AG08395 (cell line): ENCODE measurements at places on chromosomes 11 and 22.

DNA sequence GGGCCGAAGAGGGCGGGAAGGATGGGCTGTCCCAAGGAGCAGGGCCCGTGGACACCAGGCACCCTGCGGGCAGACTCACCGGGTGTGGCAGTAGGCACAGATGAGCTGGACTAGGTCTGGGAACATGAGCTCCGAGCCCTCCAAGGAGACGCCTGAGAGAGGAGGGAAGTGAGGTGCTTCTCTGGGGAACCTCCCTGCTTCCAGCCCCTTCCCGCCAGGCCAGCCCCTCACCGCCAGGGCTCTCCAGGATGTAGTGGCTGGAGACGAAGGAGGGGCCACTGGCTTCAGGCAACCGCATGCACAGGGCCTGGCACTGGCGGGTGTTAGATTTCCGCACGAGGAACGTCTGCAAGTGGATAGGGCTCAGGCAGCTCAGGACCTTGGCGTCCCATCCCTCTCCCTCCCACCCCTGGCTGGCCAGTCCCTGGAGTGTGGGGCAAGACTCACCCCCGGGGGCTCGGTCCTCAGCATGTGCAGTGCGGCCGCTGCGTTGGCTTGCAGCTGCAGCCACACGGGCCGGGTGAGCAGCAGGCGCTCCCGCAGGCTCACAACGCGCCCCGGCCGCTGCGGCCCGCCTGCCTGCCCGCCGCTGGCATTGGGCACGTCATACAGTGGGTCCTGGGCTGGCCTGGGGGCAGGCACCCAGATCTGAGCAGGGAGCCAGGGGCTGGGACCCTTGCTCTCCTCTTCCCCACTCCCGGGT lies 552 bp downstream of the RIN1 start:
- peak; percentile 44 for DNase-seq

DNA sequence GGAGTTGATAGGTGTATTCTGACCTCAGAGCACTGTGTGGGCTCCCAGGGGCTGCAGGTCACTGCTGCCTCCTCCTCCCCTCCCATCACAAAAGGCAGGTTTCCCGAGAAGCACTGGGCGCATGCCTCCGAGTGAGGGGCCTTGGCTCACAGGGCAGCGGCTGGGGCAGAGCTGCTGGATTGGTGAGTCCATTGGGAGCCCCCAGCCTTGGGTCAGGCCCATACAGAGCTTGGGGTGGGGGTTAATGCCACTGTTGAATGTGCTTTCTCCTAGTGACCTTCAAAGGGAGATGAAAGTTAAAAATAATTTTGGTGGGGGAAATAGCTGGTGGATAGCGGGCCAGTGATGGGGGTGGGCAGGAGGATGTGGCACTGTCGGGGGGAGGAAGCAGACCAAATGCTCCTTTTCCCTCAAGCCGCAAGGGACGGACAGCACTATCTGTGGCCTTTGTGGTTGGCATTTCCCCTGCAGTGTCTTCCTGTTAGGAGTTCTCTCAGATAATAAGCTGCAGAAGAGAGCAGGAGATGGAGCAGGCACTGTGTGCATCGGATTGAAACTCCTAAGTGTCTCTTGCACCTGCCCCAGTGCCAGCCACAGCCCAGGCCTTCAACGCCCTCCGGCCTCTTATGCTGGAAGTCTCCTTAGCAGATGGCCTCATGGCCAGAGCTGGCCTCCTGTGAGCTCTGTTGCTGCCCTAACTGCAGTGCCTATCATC lies 3.2 kb downstream of the TUBA8 start:
- no peak for DNase-seq

GRCh38 chr11:108226036-108226435 lies 3.2 kb downstream of the ATM start:
- DNase-seq = no peak

GRCh38 chr22:41481925-41482318 lies 13.0 kb downstream of the ACO2 start:
- DNase-seq = no peak

GRCh38 chr11:65569164-65569972 lies 909 bp upstream of the ZNRD2 start:
- DNase-seq = peak; percentile 47

- no peak for DNase-seq
Measured at GRCh38 chr11:12026331-12027211, 18.1 kb upstream of the DKK3 start.

GRCh38 chr11:72958791-72959190 lies 144.6 kb downstream of the ATG16L2 start:
- no peak for DNase-seq

- DNase-seq = no peak
Measured at GRCh38 chr11:125073616-125074483, 10.7 kb downstream of the SLC37A2 start.

- peak; percentile 76 for DNase-seq
Measured at GRCh38 chr22:41367680-41368542, 13.8 kb upstream of the TEF start.

DNA sequence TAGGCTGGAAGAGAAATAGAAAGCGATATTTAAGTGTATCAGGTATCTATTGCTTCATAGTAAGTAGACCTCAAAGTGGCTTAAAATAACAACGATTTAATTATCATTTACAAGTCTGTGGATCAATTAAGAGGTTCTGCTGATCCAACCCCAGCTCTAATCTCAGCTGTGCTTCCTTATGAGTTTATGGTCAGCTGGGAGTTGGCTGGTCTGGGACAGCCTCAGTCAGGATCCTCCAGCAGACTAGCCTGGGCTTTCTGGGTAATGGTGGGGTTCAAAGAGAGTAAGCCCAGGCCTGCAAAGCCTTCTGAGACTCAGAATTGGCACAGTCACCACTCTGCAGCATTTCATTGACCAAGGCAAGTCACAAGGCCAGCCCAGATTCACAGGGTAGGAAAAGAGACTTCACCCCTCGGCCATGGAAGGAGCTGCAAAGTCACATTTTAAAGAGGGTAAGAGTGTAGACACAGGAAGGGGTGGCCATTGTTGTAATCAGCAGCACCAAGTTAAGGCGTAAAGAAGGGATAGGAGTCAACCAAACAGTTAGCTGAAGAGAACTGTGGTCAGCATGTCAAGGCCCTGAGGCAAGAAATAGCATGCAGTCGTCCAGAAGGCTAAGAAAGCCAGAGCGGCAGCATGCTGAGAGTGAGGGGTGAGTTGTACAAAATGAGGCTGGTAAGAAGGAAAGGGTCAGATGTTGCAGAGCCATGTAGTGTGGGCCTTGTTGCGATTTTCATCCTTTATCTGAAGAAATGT lies 168.2 kb downstream of the ETS1 start:
- no peak for DNase-seq

GRCh38 chr22:31243339-31244045 lies 31.4 kb downstream of the LIMK2 start:
- DNase-seq = peak; percentile 52

GRCh38 chr22:40635043-40635939 lies 1.2 kb downstream of the MRTFA start:
- no peak for DNase-seq

- DNase-seq = no peak
Measured at GRCh38 chr22:46180370-46181137, 30.2 kb downstream of the PPARA start.

- DNase-seq = peak; percentile 40
Measured at GRCh38 chr22:19109198-19110063, 12.8 kb downstream of the DGCR2 start.

- no peak for DNase-seq
Measured at GRCh38 chr22:22750335-22751042, 106.1 kb downstream of the GGTLC2 start.

GRCh38 chr11:125070699-125071254 lies 7.7 kb downstream of the SLC37A2 start:
- DNase-seq = peak; percentile 67

DNA sequence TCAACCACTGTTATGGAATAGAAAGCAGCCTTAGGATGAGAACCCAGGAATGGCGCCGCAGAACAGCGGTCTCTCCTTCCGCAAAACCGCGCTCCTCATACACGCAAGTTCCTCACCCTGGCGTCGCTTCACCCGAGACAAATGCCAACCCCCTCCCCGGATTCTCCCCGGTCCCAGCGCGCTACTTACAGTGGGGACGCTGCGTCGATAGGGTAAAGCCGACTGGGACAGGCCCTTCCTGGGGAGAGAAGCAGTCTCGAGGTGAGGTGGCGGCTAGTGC lies 287 bp downstream of the RPS13 start:
- no peak for DNase-seq

DNA sequence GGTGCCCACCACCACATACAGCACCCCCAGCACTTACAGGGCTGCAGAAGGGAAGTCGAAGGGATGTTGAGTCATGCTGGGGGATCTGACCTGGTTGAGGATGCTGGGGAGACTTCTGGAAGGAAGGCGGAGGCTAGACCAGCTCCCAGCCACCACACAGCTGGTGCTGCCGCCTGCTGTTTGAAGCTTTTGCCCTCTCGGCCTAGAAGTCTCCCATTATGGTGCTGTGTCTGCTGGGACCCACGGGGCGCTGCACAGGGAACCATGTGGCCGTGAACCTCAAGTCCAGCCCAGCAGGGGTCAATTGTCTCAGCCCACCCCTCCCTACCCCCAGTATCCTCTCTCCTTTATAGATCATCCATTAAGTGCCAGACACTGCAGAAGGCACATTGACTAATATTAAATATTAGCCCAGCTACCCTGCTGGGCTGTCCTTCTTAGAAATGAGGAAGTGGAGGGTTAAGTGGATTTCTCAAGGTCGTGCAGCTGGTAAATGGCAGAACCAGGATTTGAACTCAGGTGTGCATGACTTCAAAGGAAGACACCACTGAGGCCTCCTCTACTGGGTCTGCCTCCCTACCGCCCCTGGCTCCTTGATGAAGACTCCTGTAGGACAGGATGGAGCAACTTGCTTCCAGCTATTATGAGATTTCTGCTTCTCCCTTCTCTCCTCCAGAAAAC lies 49.7 kb downstream of the CYTH4 start:
- no peak for DNase-seq

- no peak for DNase-seq
Measured at GRCh38 chr11:63459586-63459985, 31.4 kb downstream of the PLAAT5 start.

- peak; percentile 57 for DNase-seq
Measured at GRCh38 chr22:21823740-21824444, 43.6 kb downstream of the MAPK1 start.

- DNase-seq = no peak
Measured at GRCh38 chr22:40250608-40251007, 72.9 kb downstream of the TNRC6B start.

DNA sequence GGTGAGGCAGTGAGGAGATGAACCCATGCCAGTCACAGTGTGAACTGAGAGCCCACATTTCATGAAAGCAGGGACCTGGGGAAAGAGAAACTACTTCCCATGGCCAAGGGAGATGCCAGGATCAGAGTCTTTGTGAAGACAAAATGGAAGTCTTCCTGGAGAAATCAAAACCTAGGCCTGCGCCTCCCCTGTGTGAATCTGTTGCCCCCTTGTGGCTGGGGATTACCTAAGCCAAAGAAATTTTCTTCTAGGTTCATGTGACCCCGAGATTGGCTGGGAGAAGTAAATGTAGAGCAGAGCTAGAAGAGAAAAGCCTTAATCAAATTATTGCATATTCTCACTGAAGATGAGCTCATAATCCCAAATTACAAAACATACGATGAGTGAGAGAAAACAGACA lies 1075.3 kb downstream of the TBC1D22A start:
- no peak for DNase-seq

DNA sequence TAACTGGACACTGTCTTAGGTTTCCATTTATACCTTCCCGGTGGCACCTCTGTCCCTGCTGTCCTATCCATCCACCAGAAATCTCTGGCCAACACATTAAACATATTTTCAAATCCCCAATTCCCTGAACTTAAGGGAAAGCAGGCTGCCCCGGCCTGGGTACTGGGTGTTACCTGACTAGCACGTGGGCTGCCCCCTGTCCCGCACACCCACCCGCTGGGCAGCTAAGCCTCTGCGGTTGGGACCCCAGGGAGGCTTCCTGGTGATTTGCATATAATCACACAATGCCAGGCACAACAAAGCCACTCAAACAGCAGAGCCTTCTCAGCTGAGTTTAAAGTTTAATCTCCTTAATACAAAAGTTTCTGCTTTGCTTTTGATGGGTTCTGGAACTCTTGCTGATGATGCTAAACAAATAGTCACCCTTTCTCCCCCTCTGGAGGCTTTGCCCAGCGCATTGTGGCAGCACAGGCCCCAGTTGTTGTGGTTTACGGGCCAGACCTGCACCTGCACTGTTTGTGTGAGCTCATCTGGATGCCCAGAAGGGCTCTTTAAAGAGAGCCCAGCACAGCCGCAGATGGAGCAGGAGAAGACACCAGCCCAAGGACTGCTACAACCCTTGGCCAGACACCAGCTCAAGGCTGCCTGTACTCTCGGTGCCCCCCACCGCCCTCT lies 59.9 kb upstream of the POU2AF1 start:
- DNase-seq = no peak

DNA sequence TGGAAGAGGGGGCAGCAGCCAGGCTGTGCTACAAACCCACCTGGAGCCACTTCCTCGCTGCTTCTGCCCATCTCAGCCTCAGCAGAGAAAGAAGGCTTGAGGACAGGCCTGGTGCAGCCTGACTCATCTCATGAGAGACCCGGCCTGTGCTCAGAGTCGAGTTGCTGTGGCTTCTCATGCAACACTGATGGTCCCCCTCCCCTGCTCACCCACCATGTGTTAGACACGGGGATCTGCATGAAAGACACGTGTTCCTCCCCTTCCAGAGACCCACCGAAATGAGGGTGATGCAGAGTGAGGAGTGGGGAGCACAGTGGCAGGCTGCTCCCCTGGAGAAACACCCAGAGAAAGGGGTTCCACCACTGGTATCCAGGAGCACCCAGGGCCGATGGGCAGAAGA lies 15.0 kb downstream of the RTN4R start:
- no peak for DNase-seq

GRCh38 chr11:45470794-45471167 lies 184.6 kb upstream of the SYT13 start:
- no peak for DNase-seq

GRCh38 chr22:17077255-17077654 lies 7.5 kb upstream of the IL17RA start:
- DNase-seq = peak; percentile 75

- no peak for DNase-seq
Measured at GRCh38 chr11:75148436-75148983, 2.4 kb upstream of the SLCO2B1 start.

- no peak for DNase-seq
Measured at GRCh38 chr11:107224836-107225235, 206.6 kb upstream of the GUCY1A2 start.

DNA sequence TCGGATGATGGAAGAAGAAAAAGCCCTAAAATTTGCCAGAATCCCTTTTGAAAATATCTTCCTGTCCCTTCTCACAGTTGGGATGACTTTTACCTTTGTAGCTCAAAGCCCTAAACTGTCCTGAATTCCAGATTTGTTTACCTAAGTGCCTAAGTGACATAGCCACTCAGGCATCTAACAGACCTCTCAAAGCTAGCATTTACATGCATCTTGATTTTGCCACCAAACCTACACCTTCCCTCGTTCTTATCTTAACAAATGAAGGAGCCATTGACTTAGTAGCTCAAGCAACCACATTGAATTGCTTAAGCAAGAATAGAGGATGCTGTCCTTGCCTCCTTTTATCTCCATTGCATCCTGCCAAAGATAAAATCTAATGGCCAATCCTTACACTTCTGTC lies 198.4 kb upstream of the NTM start:
- DNase-seq = no peak

- DNase-seq = peak; percentile 14
Measured at GRCh38 chr11:11035331-11035730, 177.5 kb upstream of the ZBED5 start.
